PC-3 (cell line): ENCODE measurements at places on chromosomes 4 and X.

GRCh38 chr4:110514889-110515479, 39.0 kb downstream of the ENPEP start:
- peak; percentile 61 for DNase-seq

- DNase-seq, result no peak
Measured at GRCh38 chrX:154114652-154115051, 17.1 kb upstream of the MECP2 start.

DNA sequence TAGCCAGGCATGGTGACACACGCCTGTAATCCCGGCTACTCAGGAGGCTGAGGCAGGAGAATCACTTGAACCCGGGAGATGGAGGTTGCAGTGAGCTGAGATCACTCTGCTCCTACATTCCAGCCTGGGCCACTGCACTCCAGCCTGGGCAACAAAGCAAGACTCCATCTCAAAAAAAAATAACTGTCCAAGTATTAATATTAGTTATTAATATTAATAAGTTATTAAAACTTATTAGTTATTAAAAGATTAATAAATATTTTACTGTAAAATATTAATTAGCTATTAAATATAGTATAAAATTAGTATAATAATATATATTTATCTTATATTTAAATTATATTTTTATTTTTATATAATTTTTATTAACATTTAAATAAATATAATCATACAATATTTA, 19.5 kb upstream of the NDST3 start:
- DNase-seq, result no peak

DNA sequence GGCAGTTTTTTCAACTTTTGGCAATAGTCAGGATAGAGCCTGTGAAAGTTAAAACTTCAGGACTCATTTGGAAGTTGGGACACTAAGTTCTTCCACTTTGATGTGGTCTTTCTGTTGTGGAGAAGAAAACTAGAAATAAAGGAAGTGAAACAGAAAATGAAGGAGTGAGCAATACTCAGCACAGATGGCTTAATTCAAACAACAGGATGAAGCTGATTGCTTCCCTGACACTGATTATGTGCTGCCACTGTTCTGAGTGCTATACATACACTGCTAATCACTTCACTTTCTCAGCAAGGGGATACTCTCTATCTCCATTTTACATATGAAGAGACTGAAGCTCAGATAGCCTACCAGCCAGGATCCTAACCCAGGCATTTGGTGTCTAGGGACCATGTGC, 235.1 kb upstream of the CPEB2 start:
- no peak for DNase-seq

- DNase-seq, result peak; percentile 82
Measured at GRCh38 chr4:166165829-166166420, 292.9 kb downstream of the TLL1 start.

GRCh38 chr4:80309294-80310004, 26.1 kb upstream of the CFAP299 start:
- peak; percentile 77 for DNase-seq

DNA sequence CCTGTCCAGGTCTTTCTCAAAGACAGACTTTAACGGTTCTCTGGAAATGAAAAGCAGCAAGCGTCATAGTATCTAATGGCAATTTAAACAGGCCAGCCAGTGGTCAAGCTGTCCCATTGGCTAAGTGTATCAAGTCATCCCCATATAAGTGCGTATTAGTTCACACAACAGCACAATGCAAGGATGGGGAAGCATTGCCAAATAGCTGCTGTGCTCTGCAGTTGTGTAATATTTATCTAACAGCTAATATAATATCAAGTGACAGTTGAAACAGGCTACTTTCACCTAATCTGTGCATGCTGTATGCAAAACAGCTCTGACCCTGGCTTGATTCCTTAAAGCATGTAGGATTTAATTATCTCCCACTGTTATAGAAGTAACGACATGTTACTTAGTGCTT, 134.8 kb upstream of the PPARGC1A start:
- DNase-seq, result no peak
